MM.1S (cell line): ENCODE measurements at places on chromosomes 13 and 19.

GRCh38 chr19:57099199-57099661, 20.6 kb upstream of the USP29 start:
- no peaks in the 10 kb centered on the region for H3K36me3 ChIP-seq
- H3K4me1 ChIP-seq: no peaks in the 10 kb centered on the region
- H3K27ac ChIP-seq: no peak overlapping the region
- no peaks in the 10 kb centered on the region for H3K27me3 ChIP-seq
- H3K4me3 ChIP-seq: no peak overlapping the region

GRCh38 chr19:33267706-33268105, 34.6 kb downstream of the CEBPA start:
- no peak overlapping the region for H3K4me3 ChIP-seq
- no peaks in the 10 kb centered on the region for H3K4me1 ChIP-seq
- DNase-seq: no peak

GRCh38 chr13:48950501-48950875, 25.2 kb upstream of the FNDC3A start:
- H3K4me3 ChIP-seq: no peak overlapping the region
- H3K27me3 ChIP-seq: no peaks in the 10 kb centered on the region
- no peak for DNase-seq
- H3K4me1 ChIP-seq: no peaks in the 10 kb centered on the region
- no peak overlapping the region for H3K27ac ChIP-seq

DNA sequence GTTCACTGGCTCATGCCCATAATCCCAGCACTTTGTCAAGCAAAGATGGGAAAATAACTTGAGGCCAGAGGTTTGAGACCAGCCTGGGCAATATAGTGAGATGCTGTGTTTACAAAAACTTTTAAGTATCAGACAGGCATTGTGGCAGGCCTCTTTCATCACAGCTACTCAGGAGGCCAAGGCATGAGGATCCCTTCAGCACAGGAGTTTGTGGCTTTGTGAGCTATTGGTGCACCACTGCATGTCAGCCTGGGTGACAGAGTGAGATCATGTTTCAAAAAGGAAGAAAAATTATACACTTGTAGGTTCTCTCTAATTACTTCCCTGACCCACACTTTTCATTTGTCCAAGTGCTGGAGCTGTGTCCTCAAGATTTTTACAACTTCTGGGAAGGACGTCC, 11.5 kb upstream of the LGALS14 start:
- no peak overlapping the region for H3K27ac ChIP-seq
- no peak overlapping the region for H3K4me3 ChIP-seq
- DNase-seq: no peak
- H3K27me3 ChIP-seq: no peaks in the 10 kb centered on the region

DNA sequence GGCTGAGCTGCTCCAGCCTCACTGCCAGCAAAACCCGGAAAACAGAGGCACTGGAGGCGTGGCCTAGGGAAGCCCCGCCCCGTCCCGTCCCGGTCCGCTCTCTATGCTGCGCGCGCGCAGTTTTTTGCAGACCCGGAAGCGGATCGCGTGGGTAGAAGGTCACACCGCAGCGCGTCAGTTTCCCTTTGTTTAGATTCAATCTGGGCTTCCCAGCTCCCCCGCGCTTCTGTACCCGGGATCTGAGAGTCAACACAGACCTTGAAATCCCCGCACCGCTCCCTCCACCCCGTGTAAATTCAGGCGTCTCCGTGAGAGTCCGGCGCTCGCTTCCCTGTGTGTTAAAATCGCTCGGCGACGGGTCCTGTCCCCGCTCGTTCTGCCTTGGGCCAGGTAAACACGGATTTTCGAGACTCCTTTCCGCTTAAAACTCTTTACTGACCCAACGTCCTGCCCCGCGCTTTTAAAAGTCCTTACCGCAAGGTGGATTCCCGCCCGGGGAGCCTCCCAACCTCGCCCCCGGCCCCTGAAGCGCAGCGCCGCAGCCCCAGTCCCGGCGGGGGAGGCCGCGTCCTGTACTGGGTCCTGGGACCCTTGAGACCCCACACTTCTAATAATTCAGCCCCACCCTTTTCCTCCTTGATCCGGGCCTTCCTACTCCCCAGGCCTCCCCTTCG, at the start of gene ZNF610:
Gene ZNF610 (plus strand): TSS at position 127 of the 674 bp plus-strand sequence. CDS start 12,930 bp downstream, outside the sequence.
- H3K4me1 ChIP-seq: no peaks in the 10 kb centered on the region
- no peak within 1 kb of the TSS for H3K27ac ChIP-seq
- no peaks in the 10 kb centered on the region for H3K27me3 ChIP-seq
- H3K4me3 ChIP-seq: no peak within 1 kb of the TSS

DNA sequence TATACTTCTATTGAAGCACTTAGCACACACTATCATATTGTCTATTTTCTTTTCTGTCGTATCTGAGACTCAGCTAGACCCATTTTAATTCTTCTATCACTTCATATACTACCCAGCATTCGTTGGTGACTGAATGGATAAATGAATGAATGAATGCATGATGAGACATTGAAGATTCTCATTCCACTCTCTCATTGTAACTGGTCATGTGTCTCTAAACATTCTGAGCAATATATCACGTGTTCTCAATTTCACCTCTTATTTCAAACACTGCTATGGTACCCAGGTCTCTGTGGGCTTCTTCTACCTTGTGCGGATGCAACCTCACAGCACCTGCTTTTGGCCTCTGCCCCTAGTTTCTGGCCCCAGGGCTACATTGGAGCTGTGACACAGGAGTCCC, 65.2 kb upstream of the USPL1 start:
- H3K27ac ChIP-seq: no peak overlapping the region
- DNase-seq: no peak
- no peaks in the 10 kb centered on the region for H3K36me3 ChIP-seq

DNA sequence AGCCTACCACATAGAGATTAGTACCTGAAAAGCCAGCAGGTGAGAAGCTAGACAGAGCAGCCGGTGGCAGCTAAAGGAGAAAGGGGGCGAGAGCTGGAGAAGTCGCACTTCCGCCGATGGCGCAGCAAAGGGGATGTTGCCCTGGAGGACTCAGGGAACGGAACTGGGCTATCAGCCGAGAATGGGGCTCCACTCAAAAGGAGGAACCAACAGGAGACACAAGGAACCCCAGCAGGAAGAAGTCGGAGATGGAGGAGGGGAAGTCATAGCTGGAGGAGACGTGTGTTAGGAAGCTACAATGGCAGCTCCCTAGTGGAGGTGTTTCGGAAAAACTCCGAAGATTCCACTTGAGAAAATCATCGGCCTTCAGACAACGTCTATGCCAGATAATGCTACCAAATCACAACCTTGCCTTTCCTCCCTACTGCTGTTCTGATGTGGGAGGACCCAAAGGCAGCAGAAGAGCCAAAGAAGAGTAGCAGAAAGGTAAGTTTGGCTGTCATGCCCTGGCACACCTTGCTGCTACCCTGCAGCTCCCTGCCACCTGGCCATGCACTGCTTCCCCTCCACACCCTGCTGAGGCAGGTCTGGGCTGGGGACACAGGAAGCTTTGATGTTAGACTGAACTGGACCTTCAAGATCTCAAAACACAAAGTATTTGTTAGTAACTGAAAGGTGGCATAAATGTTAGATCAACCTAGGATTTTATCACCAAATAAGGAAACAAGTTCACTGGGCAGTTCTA, 127.9 kb downstream of the DLEU7 start:
- H3K4me1 ChIP-seq: no peaks in the 10 kb centered on the region
- no peak overlapping the region for H3K4me3 ChIP-seq
- no peaks in the 10 kb centered on the region for H3K27me3 ChIP-seq
- H3K36me3 ChIP-seq: no peaks in the 10 kb centered on the region
- H3K27ac ChIP-seq: no peak overlapping the region
